NCI-H1436 treated with DMSO at 0.1 percent for 48 hours (cell line): ENCODE measurements at places on chromosomes 5 and 9.

DNA sequence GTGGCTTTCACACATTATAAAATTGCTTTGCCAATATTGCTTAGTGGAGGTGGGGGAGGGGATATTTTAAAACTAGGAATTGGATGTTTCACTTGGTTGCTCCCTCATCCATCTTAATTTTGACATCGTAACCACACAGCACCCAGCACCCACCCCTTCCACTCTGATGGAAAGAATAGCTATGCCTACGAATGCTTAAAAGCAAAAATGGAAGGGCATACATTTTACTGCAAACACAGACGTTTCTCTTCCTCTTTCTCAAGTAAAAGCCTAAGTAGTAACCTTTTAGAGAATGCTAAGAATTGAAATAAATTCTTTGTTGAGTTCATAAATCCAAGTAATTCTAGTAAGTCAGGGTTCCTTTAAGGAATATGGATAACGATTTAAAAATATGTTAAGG is 69.9 kb downstream of the JAKMIP2 start:
- no peak for DNase-seq

DNA sequence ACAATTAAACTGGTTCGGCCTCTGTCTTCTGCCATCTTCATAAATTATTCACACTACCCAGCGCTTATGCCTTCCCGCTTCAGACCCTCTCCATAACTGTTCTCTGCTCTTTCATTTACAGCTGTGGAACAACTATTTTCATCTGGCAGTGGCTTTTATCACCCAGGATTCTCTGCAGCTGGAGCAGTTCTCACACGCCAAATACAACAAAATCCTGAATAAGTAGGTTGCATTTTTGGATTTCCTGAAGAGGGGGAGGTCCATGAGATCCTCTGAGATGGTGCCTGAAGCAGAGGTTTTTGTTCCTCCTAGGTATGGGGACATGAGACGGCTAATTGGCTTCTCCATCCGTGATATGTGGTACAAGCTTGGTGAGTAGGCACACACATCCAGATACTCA is 28.1 kb upstream of the INSYN2B start:
- no peak for DNase-seq

GRCh38 chr9:79880626-79881025 is 308.9 kb downstream of the TLE4 start:
- no peak for DNase-seq

GRCh38 chr9:128833696-128834095 is 4.1 kb upstream of the SPOUT1 start:
- DNase-seq, result no peak

GRCh38 chr5:132387640-132388117 is 18.2 kb downstream of the SLC22A5 start:
- DNase-seq, result no peak

DNA sequence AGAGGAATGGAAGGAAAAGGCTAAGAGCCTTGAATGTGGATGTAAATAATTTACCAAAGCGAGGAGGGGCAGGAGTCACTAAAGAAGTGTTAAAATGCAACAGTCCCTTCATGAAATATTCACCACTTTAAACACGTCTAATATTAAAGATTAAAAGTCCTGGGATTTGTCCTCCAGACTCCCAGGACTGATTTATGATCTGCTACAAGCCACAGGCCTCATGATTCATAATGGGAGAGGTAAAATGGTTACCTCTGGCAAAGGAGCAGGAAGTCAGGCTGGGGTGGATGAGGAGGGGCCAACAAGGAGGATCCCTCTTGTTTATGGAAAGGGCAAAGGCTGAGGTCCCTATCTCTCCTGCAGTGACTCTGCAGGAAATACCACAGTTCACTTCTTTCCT is 292.4 kb downstream of the TRIM32 start:
- no peak for DNase-seq

DNA sequence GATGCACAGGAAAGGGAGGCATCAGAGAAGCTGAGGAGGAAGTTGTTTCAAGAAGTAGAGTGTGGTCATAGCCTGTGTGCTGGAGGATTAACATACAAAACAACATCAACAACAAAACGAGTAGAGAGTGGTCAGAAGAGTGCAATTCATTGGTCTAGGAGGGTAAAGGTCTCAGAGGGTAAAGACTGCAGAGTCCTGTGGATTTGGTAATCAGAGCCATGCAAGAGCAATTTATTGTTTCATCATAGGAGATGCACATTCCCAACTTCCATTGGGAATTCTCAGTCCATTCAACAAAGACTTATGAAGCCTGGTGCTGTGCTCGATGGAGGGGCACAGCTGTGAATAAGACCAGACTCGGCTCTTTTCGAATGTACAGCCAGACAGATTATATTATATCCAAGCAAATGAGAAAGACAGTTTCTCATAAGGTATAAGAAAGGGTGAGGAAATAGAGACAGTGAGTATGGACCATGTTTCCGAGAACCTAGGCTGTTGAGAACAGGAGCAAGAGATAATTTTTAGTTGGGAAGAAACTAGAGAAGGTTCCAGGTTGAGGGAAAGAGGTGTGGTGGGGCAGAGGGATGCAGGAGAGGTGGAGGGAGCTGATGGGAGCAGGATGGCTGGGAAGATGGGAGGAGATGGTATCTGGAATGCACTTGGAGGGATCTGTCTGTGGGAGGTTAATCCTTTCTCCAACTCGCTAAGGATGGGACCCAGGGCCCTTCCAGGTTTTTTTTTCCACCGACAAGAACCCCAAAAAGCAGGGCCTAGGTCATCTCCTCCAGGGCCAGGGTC is 7.9 kb upstream of the MYORG start:
- DNase-seq, result no peak

DNA sequence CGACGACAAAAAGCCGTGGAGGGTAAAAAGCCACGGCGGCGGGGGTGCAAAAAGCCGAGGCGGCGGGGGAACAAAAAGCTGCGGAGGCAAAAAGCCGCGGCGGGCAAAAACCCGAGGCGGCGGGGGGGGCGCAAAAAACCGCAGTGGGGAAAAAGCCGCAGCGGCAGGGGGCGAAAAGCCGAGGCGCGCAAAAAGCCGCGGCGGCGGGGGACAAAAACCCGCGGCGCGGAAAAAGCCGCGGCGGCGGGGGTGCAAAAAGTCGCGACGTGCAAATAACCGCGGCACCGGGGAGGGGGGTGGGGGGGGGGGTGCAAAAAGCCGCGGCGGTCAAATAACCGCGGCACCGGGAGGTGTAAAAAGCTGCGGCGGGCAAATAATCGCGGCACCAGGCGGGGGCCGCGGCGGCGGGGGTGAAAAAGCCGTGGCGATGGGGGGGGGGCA is 511.5 kb downstream of the FOXD4L5 start:
- DNase-seq, result no peak

GRCh38 chr5:151926188-151926587 is 1.5 kb upstream of the GLRA1 start:
- no peak for DNase-seq

GRCh38 chr5:57470339-57470738 is 12.3 kb downstream of the ACTBL2 start:
- no peak for DNase-seq

DNA sequence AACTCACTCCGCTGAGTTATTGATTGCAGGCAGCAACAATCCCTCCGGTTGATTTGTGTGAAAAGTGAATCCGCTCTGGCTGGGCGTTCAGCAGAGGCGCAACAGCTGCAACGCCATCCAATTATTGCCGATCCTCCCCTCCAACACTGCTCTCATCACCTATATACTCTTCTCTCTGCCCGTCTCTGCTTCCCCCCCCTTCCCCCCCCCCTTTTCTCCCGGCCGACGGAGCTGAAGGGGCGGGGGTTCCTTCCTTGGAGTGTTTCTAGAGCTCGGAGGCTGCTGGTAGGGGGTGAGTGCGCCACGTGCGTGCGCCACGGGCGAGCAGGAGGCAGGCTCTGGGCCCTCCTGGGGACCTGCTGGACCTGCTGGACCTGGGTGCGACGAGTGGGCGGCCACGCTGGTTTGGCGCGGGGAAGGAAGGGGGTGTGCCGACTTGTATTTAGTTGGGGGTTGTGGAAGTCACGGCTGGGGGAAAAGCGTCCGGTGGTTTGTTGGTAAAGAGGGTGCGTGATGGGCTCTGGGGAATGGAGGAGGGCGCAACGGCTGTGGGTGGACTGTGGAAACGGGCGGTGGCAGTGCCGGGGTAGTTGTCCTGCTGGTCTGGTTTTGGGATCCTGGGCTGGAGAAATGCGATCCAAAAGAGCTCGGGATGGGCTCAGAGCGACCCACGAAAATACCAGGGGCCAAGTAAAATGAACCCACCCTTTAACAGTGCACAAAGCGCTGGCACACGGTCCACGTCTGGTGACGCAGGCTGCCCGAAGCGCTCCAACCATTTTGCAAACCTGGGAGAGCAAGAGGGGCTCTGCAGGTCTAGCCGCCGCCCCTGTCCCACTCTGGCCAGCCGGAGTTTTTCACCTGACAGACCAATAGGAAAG is 6.4 kb upstream of the MEF2C start:
- DNase-seq, result no peak

GRCh38 chr5:94407023-94407422 is 211.4 kb downstream of the KIAA0825 start:
- no peak for DNase-seq

GRCh38 chr5:153523831-153524230 is 33.4 kb downstream of the GRIA1 start:
- DNase-seq, result no peak

DNA sequence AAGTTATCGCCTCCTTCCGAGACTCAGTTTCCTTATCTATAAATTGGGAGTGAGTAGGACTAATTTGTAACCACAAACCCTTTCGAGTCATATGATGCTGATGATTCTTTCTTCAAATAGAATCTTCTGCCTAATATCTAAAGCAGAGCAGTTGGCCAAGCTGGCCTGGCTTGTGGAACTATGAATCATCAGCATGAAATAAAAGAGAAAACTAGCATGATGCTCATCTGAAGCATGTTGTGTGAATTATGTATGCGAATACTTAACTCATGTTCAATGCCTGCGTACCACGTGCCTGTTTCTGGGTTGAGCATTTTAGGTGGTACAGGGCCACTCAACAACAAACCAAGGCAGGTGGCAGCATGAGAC is 15.0 kb upstream of the ORM1 start:
- DNase-seq, result no peak

DNA sequence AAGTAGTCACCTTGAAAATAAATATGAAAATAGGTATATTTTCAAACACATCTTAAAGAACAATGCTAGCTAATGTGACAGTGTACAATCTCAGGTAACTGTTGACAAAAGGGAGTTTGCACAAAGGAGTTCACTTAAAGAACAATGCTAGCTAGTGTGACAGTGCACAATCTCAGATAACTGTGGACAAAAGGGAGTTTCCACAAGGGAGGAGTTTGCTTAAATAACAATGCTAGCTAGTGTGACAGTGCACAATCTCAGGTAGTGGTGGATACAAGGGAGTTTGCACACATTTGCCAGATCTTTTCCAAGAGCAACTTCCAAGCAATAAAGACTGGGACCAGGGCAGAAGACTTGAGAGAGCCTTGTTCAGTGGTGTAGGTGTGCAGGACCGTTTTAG is 442.9 kb upstream of the FTMT start:
- no peak for DNase-seq

GRCh38 chr5:102627315-102627714 is 127.8 kb upstream of the PAM start:
- no peak for DNase-seq

DNA sequence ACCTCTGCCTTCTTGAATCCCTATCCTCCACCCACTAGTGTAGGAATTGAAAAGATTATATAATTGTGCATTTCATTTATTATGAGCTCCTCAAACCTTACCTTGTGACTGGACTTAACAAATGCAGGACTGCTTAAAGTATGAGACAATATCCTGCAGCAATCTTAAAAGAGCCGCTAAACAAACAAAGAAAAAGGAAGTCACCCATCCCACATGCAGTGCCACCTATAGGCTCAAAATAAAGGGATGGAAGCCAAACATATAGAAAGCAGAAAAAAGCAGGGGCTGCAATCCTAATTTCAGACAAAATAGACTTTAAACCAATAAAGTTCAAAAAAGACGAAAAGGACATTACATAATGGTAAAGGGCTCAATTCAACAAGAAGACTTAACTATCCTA is 8.7 kb downstream of the PCAT7 start:
- no peak for DNase-seq

GRCh38 chr9:136087741-136088480 is 7.2 kb downstream of the NACC2 start:
- no peak for DNase-seq

DNA sequence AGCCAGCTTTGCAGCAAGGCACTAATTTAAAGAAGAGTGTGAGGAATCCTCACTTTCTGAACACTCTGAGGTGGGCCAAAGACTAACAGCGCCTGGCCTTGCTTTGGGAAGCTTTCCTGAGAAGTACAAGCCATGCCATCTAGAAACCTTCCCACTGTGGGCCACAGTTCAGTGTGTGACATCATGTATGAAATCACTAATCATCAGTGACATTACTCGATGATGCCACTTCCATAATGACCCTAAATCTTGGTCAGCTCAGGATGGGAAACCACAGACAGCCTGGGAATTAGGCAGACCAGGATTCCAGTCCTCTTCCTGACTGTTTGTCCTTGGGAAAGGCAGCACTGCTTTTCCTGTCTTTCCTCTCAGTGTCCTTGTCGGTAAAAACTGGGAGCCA is 54.2 kb upstream of the HSPA9 start:
- no peak for DNase-seq

- no peak for DNase-seq
Observed at GRCh38 chr5:5882706-5883105, 460.2 kb downstream of the ICE1 start.

GRCh38 chr5:115661101-115661500 is 35.3 kb upstream of the TMED7 start:
- no peak for DNase-seq

GRCh38 chr5:176183321-176184074 is 54.7 kb upstream of the SIMC1 start:
- peak; percentile 49 for DNase-seq

DNA sequence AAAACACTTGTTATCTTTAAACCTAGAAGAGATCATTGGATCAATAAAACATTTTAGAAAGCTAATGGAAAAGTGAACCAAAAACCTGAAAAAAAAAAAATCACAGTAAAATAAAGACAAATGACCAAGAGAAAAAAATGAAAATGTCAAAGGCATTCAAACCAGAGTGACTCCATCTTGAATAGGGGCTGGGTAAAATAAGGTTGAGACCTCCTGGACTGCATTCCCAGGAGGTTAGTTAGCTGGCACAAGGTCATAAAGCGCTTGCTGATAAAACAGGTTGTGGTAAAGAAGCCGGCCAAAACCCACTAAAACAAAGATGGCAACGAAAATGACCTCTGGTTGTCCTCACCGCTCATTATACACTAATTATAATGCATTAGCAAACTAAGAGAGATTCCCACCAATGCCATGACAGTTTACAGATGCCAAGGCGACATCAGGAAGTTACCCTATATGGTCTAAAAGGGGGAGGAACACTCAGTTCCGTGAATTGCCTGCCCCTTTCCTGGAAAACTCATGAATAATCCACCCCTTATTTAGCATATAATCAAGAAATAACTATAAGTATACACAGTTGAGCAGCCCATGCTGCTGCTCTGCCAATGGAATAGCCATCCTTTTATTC is 116.7 kb upstream of the NEK6 start:
- no peak for DNase-seq

DNA sequence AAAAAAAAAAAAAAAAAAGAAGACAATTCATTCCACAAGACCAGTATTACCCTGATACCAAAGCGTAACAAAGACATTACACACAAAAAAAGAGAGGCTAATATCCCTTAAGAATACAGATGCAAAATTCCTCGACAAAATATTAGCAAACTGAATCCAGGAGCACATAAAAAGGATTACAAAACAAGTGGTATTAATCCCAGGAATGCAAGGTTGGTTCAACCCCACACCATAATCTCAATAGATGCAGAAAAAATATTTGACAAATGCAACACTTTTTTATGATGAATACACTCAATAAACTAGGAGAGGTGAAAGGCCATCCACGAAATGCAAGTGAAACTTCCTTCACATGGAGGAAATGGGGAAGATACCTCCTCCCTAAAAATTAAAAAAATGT is 80.1 kb upstream of the TLR4 start:
- DNase-seq, result no peak

- DNase-seq, result no peak
Observed at GRCh38 chr9:123508048-123508447, 152.1 kb downstream of the CRB2 start.
